ENCODE measurements at places on chromosomes 6 and 20.

GRCh38 chr6:38234934-38235682 lies 404.6 kb downstream of the BTBD9 start:
- no peak for DNase-seq

GRCh38 chr6:142926494-142927270 lies 18.3 kb downstream of the HIVEP2 start:
- DNase-seq: peak; percentile 16

DNA sequence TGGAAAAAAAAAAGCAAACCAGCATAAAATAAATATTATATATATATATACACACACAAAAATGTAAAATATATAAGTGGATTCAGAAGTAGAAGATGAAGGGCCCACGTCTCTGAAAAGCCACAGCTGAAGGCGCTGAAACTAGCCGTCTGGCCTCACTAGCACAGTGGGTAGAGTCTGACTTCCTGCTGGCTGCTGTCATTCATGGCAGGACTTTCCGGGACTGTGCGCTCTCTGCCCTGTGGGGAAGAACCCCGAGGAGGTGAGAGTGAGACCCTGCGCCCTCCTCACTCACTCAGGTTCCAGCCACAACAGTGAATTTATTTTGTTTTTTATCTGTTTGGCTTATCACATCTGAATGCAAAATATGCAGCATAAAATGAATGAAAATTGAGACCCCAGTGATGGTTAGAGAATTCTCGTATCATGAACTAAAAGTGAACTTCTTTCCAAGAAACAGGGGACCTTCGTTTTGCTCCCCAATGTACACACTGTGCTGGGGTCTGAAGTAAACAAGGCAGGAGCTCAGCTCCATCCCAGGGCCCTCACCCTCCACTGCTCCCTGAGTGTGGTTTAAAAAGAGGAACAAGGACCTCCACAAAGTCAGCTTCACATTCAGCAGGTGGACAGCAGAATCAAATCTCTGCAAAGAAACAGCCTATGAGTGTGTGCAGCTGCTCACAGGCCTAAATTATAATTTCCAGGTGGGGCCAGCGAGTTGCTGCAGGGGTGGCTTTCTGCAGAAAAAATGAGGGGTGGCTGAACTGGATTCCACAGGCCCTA lies 1.3 kb upstream of the RAMACL start:
- no peak for DNase-seq

DNA sequence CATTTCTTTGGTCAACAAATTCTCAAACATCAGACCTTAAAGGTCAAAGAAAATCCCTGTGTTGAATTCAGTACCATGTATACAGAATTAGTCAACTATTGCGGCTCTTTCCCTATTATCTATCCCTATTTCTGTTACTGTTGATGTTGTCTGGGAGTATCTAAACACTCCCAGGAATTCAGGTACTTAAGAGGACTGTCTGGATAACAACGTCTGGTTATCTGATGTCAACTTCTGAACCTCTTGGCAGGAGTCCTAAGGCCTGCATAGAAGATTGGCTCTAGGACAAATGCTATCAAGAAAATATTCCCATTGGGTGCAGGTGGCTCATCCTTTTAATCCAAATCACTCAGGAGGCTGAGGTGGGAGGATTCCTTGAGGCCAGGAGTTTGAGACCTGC lies 255.6 kb downstream of the KHDC1L start:
- DNase-seq: no peak

DNA sequence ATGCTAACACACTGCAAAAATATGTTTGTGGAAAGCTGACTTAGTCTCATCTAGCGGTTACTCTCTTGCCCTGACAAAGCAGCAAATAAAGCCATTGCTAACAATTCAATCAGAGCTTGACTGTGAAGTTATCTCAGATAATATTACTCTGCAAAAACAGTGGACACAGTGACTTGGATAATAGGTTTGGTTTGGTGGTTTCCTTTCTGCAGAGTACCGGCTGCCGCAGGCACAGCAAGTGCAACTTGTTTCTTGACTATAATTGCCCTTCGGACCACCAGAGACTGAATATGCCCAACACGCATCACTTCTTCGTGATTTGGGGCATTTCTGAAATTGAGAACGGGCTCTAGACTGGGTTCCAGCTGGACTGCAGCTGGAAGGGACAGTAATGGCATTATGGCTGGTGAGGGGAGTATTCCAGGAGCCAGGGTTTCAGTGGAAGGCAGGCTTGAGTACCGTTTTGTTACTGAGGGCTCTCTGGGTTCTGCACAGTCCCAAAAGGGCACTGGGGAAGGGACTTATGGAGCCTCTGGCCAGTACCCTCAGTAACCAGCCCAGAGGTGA lies 40.0 kb downstream of the DSTN start:
- DNase-seq: no peak

- no peak for DNase-seq
These were observed 56.0 kb downstream of the CDK5RAP1 start for GRCh38 chr20:33345342-33345741.

DNA sequence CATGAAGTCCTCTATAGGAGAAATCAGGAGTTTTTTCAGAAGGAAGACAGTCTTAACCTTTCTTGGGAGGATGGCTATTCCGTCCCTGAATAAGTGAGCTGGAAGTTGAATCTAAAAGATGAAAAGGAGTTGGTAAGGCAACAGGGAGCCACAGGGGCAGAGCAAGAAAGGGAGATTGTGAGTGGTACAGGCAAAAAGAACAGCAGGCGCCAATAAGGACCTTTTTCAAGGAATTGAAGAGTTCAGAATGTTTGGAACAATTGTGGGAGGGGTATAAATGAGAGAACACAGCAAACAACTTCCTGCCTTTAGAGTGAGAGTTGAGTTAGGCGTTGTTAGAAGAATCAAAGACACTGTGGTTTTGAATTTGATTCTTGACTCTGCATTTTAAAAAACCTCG lies 1003.7 kb downstream of the EPHA7 start:
- DNase-seq: no peak

- DNase-seq: no peak
These were observed 29.8 kb downstream of the ADGRG6 start for GRCh38 chr6:142331601-142332000.

DNA sequence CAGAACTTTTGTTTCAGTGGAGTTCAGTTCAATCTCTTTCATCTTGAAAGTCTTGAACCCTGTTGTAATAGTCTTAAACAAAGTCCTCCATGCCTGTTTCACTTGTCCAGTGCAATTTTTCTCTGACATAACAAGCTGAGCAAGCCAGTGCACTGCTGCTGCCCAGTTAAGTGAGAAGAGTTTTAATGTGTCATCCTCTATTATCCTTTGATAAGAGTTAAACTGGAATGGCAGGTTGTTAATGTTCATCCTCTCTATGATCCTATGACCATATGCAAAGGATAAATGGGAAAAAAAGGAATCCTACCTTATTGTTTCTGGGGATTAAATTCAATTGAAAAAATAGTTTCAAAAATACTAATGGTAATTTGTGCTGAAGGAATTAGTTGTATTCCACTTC lies 197.5 kb downstream of the FRK start:
- no peak for DNase-seq

DNA sequence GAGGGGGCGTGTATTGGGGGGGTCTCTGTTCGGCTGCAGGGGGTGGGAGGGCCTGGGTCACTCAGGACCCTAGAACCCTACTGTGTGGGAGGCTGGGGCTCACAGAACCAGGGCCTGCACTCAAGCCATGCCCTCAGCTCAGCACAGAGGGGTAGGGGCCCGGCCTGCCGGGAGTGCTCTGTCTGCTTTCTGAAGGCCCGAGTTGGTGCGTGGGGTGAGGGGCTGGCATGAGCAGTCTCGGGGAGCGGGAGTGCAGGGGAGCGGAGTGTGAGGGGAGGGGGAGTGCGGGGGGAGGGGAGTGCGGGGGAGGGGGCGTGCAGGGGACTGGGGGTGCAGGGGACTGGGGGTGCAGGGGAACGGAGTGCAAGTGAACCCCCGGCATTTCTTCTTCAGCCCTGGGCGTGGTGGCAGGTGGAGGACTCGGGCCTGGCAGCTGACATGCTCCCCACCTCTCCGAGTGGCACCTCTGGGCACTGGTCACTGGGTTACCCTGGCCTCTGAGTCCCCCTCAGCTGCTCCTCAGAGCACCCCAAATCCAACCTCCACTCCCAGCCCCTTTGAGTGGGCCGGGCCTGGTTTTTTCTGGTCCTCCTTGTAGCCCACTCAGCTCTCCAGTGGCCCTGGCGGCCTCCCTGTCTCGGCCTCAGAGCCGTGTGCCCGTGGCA lies 1.0 kb downstream of the COL20A1 start:
- DNase-seq: no peak

- no peak for DNase-seq
These were observed 295.5 kb downstream of the TAF4 start for GRCh38 chr20:61770113-61770585.

GRCh38 chr20:53876956-53877355 lies 193.4 kb downstream of the BCAS1 start:
- DNase-seq: no peak

DNA sequence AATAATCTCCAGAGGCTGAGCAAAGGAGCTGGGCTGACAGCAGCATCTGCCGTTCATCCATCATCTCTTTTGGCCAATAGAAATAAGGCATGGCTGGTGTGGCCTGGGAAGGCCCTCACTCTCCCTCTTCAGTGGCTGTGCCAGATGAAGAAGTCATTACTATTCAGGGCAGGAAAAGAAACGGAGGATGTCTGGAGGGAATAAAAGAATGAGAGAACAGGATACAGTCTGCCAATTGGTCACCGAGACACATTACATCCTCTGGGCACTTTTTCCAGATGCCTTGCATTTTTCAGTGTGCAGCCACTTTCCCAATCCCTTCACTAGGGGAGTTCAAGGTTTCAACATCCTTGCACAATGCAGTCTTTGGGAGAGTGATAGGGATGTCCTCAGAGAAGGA lies 32.2 kb upstream of the VGLL2 start:
- DNase-seq: no peak

- no peak for DNase-seq
These were observed 5.8 kb downstream of the GABBR1 start for GRCh38 chr6:29626948-29627754.

DNA sequence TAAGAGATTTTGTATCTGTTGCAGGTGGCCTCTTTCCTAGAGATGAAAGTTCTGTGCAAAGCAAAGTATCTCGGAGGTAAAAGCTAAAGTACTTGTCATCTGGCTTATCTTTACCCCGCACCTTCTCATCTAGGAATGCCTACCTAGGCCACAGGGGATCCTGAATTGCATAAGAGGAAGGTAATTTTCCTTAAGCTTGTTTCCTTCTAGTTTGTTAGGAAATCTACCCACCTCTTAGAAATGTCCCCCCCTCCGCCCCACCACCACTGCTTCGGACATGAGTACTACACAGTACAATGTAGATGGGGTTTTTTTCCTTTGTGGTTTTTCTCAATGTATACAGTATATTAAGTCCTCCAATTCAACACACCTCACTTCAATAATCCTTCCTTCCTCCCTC lies 21.5 kb downstream of the FOXC1 start:
- no peak for DNase-seq

GRCh38 chr6:168612586-168612985 lies 171.6 kb downstream of the SMOC2 start:
- no peak for DNase-seq

DNA sequence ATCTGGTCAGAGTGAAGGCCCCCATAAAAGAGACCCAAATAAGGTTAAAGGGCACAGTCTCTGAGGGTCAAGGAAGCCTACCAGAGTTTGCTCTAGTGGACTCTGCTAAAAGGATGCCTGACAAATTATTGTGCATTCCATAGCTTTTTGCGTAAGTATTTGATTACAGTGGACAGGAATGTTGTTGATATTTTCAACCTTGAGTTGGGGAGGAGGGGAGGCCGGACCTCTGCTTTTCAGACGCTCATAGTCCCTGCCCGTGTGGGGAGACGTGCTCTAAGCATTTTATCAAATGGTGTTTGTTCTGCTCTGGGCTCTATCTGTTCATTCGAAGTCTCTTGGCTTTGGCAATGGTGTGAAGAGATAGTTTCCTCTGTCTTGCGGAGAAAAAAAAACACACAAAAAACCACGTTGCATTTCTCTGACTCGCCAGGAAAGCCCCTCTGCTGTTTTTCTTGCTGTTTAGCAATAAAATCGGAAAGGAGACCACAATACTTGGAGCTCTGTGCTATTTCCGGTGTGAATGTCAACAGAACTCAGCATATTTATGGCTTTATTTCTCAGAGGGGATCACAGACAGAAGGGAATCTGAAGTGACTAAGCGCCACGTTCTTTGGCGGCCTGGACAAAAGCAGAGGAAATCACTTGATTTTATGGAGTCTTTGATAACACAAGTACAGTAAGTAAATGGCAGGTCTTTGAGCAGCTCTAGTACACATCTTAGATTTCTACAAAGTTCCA lies 159.8 kb downstream of the ZFP64 start:
- no peak for DNase-seq

GRCh38 chr6:46914279-46914810 lies 7.4 kb downstream of the ADGRF5 start:
- DNase-seq: no peak

DNA sequence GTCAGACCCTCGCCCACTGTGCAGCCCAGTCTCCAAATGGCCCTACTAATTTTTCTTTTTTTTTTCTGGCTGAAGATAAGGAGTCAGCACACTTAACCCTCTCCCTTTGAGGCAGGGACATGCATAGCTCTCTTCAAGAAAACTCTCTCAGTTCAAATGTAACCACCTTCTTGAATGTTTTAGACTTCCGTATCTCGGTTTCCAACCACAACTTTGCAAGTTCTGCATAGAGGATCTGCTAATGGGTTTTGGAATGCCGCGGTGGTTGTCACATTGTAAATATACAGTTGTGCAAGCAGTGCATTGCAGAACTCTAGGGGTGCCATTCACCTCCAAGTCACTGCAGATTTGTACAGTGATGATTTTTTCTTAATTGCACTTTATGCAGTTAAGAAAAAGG lies 59.4 kb upstream of the SLC35B3 start:
- no peak for DNase-seq

DNA sequence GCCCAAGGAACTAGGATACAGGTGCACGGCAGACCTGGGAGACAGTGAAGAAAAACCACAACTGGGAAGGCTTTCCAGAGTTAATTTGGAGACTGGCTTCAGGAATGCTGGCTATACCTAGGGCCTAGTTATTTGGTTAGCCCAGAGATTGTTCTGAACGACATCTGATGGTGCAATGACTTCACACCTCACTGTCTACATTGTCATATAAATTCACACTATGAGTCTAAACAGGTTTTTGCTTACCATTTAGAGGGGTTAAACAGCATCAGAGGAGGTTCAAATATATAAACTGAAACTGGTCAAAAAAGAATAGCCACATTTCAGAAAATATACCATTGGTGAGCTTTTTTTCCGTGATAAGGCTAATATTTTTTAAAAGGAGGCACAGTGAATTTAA lies 16.7 kb downstream of the UBE2V1 start:
- no peak for DNase-seq

GRCh38 chr6:105539911-105540310 lies 137.0 kb upstream of the PREP start:
- no peak for DNase-seq
